ENCODE measurements at places on chromosomes 3 and 15.
A peak's percentile ranks its signal among the peaks of the same experiment; 100 is the strongest.

- DNase-seq: no peak
These were observed 1.3 kb upstream of the ZXDC start for GRCh38 chr3:126477061-126477380.

- no peak for DNase-seq
These were observed 26.4 kb upstream of the SCN10A start for GRCh38 chr3:38842266-38842965.

GRCh38 chr3:116032176-116032575 lies 408.9 kb downstream of the GAP43 start:
- DNase-seq: no peak

GRCh38 chr3:8441969-8442559 lies 59.6 kb upstream of the LMCD1 start:
- no peak for DNase-seq

GRCh38 chr3:36937492-36937891 lies 7.4 kb downstream of the TRANK1 start:
- no peak for DNase-seq

- DNase-seq: no peak
These were observed 10.6 kb upstream of the CACNA1D start for GRCh38 chr3:53483821-53484220.

DNA sequence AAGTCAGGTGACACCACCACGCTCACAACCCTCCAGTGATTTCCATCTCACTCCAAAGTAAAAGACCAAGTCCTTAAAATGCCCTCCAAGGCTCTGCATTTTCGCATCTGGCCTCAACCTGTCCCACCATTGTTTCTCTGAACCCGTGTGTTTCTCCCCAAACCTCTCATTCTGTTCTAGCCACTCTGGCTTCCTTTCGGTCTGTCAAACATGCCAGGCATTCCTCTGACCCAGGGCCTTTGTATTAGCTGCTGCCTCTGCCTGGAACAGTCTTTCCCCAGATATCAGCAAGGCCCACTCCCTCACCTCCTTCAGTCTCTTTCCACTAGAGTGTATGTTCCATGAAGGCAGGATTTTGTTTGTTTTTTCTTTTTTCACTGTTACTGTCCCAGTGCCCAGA lies 16.0 kb downstream of the MAP2K5 start:
- no peak for DNase-seq

DNA sequence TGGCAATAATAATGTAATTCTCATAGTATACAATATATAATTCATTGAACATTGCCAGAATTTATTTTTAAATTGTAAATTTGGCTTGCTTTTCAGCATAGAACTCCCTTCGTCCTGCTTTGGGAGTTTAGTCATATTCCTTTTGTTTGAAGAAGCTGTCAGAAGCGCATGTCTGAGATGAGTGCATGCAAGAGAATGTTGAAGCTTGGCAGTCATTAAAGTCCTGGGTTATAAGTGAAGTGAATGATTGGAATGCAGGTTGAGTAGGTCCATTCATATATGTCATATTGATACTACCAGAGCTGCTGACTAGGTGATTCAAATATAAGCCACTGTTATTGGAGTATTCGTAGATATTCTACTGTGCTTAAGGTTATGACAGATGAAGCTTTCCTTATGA lies 243.6 kb upstream of the MDFIC2 start:
- DNase-seq: no peak

GRCh38 chr15:87604857-87605446 lies 651.6 kb downstream of the NTRK3 start:
- no peak for DNase-seq

DNA sequence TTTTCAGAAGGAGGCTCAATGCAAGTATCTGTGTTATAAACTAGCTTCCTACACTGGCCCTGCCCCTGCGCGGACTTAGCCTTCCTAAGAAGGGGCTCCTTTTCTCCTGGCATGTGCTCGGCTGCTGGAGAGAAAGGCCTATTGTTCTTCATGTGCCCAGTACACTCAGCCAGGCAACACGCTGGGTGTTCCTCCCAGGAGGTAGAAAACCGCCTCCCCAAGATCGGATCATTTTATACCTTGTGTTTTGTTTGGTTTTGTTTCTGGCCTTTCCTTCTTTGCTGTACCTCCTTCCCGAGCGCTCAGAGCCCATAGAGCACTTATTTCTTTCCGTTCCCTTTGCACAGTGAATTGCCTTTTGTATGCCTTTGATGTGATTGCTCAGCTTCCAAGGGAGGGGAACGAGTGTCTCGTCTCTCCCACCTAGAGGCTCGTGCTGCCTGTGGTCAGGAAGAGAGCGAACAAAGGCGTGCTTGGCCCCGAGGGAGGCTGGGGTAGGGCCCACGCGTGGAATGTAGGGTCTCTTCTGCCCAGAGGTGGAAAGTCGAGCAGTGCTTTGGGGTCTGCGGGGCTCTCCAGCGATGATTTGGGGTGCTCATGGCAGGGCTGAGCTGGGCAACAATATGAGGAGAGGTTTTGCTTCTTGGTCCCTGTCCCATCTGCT lies 30.0 kb downstream of the CCNL1 start:
- DNase-seq: no peak

DNA sequence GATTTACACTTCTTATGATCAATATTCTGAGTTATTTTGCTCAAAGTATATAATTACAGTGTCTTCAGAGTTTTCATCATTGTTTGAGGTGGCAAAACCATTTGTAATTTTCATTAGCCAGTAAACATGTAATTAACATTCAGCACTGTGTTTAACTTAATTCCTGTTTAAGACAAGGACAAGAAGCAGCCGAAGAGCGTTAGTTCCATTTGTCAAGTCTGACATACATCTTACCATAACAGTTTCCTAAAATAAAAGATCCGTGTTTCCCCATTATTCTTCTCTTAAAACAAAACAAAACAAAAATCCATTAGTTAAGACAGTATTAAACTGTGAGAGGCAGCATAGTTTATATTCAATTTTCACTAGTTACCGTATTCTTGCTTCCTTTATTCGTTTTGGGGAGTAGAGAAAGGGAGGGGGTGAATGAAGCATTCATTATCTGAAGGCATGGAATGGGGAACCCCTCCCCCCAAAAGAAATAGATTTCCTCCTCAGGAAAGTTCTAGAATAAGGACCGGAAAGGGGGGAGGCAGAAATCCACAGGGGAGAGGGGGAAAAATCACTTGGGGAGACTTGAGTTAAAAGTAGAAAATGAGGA lies 5.5 kb upstream of the NR2F2 start:
- no peak for DNase-seq

DNA sequence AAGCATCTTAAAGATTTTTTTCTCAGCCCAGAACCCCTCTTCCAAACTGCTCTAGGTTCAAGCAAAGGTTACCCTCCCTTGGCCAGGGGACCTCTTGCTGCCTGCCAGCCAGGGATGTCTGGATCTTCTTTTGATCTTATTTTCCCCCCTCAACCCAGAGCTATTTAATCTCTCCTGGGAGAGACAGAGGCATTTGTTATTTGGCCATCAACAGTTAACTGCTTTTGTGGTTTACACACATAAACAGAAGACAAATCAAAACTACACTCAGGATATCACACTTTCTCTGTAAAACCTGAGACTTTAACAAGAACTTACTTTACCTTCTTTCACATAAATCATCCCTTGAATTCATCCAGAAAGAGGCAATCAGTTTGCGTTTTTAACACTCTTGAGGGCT lies 272.5 kb downstream of the THSD4 start:
- no peak for DNase-seq

- no peak for DNase-seq
These were observed 489.9 kb downstream of the SOX2 start for GRCh38 chr3:182201456-182202168.

GRCh38 chr3:138775254-138775595 lies 59.5 kb downstream of the PIK3CB start:
- DNase-seq: no peak

- no peak for DNase-seq
These were observed 233.2 kb downstream of the RPLP1 start for GRCh38 chr15:69685512-69686452.

DNA sequence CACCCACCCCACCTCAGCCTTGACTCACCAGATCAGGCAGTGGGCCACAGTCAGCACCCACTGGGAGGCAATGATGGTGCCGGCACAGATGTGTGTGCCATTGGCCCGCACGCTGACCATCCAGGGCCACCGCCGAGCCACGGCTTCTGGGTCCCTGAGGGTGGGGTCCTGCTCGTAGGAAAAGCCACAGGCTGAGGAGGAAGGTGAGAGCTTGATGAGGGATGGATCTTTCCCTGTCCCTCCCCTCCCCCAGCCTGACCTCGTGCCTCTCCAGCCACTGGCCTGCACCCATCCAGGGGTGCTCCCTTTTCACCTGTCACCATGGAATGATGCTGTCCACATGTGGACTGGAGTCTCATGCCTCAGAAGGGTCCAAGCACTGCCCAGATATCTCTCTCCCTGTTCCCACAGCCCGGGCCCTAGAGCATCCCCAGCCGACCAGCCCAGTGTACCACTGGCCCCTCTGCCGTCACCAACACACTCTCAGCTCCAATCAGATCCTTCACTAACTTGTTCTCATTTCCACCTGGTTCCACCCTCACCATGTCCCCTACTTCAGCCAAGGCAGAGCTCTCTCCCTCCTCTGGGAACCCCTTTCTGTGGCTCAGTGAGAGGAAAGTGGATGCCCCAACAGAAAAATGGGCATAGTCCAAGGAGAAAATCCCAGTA lies 2.0 kb downstream of the PRSS50 start:
- no peak for DNase-seq

GRCh38 chr3:32460031-32460749 lies 42.5 kb downstream of the CMTM6 start:
- peak; percentile 54 for DNase-seq

DNA sequence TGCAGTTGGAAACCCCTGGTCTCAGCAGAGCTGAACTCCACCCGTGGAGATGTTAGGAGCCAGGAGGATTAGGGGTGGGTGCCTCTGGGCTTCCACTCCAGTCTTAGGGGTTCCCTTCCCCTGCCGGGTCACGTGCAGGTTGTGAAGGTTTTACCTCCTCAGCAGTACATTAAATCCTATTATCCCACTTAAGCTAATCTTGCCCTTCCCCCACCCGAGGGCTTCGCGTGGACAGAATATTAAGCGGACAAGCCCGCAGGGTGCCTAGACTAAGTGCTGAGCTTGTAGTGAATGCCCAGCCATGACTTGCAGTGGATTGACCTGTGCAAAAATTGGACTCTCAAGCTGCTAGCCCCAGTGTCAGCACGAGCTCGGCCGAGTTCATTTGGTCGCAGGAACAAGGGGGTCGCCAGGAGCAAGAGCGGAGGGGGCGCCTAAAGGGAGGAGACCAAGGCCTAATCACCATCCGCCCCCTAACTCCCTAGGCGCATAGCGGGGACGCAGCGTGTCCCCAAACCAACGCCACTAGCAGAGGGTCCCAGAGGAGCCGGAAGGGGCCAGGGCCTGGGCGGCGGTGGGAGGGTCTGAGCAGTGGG lies 498 bp upstream of the SEMA4B start:
- no peak for DNase-seq

GRCh38 chr3:142857056-142857455 lies 31.8 kb downstream of the PCOLCE2 start:
- no peak for DNase-seq

DNA sequence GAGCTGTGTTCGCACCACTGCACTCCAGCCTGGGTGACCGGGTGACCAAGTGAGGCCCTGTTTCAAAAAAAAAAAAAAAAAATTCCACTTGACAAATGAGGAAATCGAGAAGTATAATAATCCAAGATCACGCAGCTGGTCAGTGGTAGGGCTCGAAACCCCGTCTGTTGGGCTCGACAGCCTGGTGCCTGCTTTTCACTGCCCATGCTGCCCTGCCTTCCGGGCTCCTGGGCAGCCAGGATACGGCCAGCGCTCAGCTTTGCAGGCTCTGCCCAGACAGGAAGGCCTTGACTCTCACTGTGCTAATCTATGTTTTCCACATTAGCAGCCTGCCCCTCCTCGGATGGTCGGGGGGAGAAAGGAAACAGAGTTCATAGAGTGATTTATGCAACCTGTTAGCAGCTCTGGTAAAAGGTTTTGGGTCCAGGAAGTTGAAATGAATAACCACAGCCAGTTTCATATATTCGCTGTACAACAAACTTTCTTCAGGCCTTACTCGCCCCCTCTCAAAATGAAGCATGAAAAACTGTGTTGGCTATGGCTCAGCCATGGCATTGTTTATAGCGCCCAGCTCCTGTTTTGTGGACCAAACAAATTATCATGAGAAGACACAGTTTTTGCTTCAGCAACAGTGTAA lies 108.8 kb downstream of the XXYLT1 start:
- DNase-seq: no peak

DNA sequence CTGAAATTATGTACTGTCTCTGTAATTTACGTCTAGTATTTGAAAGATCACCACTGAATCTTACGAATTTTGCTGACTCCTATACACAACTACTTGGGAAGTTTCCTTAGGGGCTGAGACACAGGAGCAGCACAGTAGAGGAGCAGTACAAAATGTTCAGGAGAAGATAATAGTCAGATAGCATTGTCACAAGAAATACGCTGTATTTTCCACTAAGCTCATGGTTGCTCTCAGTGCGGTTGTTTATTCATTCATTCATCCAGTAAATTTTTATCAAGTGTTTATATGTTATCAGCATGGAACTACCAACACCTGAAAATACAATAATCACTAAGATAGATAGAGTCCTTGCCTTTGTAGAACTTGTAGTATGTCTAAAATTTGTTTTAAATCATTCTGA lies 34.5 kb downstream of the ALCAM start:
- no peak for DNase-seq

DNA sequence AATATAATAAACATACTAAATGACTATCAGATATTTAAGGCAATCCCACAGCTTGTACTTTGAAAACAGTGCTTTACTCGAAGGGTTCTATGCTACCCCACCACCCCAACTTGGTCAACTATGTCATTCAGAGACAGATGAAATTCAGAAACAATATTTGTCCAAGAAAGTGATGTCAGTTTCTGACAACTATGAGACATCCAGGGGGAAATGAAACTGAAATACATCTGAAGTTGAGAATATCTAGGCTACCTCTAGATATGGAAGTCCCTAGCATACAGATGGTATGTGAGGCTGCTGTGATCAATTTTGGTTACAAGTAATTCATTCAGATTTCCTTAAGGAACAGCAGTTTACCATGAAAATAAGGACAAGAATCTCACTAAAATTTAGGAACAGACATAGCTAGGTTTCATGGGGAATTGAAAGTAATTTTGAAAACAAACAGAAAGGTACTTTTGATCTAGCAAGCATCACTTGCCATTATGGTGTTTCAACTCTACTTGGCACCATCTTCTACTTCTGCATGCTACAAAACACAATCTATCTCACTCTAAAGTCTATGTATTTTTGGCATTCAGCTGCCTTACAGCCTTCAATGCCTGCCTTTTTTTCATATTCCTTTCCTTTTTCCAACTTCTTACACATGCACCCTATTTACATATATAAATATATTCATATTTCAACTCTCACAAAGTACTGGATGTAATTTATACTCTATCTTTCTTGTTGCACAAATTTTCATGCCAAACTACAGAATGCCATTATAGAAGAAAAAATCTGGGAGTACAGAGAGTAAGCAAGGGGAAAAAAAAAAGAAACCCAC lies 21.7 kb downstream of the ATG3 start:
- no peak for DNase-seq

All from activated gamma-delta T cell treated with anti-CD3 and anti-CD28 coated beads, Interleukin-2, amount 50 U/mL, for 16 hours (primary cell).